ENCODE measurements at places on chromosomes 1 and 21. TPM values are rescaled to one million over a fixed set of nuclear protein-coding genes. Genes with fewer than 3 reads are reported as not detected.

Gene PFDN2
- 64.8 TPM for total RNA-seq

Gene RAVER2
- total RNA-seq: 32.6 TPM

Gene PRDX1
- 311 TPM for total RNA-seq

DNA sequence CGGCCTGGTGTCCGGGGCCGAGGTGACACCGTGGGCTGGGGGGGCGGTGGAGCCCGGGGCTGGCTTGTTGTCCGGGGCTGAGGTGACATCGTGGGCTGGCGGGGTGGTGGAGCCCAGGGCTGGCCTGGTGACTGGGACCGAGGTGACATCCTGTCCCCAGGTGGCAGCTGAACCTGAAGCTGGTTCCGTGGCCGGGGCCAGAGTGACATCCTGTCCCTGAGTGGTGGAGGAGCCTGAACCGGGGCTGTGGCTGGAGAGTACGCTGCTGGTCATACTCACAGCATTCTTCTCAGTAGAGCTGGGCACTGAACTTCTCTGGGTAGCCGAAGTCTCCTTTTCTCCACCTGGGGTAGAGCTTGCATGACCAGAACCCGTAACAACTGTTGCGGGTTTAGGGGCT lies 15.8 kb downstream of the THBS3 start:
- DNase-seq: no peak

GRCh38 chr1:117587499-117588356 lies 18.1 kb upstream of the TENT5C start:
- DNase-seq: no peak

GRCh38 chr1:61936839-61937238 lies 194.6 kb downstream of the PATJ start:
- DNase-seq: no peak
